ENCODE measurements at places on chromosomes 12 and 14.

GRCh38 chr14:104821229-104821945, 20.5 kb downstream of the ZBTB42 start:
- DNase-seq: no peak

GRCh38 chr12:104421343-104421742, 35.4 kb upstream of the CHST11 start:
- no peak for DNase-seq

GRCh38 chr12:91173124-91173523, 9.5 kb downstream of the DCN start:
- no peak for DNase-seq

GRCh38 chr12:128259556-128260070, 7.4 kb upstream of the TMEM132C start:
- DNase-seq: no peak

- DNase-seq: no peak
Observed at GRCh38 chr14:68756000-68756481, 36.8 kb downstream of the ZFP36L1 start.

GRCh38 chr12:1848745-1849144, 28.4 kb downstream of the LRTM2 start:
- DNase-seq: no peak

- no peak for DNase-seq
Observed at GRCh38 chr12:5101686-5102085, 58.0 kb downstream of the KCNA5 start.

DNA sequence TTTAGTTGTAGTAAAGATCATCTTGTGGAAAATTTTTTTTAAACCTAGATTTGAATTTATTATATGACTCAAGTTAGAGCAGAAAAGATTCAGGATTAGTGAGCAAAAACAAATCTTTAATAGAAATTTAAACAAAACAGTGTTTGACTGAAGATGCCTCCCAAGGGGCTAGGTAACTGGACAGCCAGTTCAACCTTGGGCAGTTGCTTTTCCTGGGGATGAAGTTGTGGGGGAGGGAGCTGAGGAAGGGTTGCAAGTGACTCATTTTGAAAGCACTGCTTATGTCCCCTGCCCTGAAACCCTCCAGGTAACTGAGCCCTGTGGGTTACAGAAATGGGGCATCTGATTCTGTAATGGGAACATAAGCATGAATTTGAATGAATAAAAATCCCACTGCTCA, 13.1 kb downstream of the CFAP54 start:
- DNase-seq: no peak

DNA sequence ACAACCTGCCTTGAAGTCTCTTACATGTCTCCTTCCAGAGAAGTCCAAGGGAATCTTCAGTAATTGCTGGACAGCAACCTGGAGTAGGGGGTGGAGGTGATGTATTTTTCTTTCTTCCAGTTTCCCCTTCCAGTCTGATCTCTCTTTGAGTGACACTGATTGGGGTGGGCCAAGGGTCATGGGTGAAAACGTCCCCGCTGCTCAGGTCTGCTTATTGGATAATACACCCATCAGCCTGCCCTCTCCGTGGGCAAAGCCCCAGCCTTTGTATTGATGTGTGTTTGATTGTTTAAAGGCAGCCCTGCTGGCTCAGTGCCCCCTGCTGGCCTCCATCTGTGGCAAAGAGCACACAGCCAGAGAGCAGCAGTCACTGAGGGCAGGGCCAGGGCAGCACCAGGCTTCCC, 35.7 kb upstream of the ATP2A2 start:
- DNase-seq: no peak

DNA sequence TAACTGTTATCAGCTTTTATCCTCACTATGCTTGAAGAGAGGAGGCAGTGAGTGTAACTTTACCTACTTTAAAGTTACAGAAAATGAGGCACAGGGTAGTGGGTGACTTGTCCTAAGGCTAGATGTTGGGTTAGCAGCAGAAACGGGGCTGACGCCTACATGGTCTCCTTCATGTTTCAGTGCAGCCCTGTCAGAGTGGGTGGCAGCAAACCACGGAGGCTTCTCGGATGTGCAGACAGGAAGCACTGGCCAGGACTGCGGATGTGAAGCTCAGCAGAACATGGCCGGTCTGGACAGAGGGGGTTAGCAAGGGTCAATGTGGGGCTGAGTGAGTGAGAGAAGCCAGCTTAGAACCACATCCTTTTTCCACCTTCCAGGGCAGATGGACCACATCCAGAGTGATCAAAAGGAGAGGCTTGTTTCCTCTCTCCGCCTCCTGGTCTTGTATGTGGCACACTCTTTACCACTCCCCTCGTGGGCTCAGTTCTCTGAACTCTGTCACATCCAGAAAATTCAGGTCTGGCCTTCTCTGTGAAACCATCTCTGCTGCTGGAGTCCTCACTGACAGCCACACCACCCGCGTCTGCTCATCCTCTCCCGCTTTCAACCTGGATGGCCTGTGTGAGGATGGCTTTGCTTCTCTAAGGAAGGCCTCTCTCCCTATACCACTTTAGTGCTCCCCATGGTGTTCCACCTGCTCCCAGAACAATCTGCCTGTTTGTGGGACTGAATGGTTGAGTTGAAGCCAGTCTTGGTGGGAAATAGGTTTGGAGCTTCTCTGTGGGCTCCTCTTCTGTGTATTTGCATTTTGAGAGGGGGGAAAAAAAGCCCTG, 14.1 kb downstream of the SUSD6 start:
- DNase-seq: no peak

- DNase-seq: no peak
Observed at GRCh38 chr12:24555730-24556129, 393.2 kb downstream of the BCAT1 start.

DNA sequence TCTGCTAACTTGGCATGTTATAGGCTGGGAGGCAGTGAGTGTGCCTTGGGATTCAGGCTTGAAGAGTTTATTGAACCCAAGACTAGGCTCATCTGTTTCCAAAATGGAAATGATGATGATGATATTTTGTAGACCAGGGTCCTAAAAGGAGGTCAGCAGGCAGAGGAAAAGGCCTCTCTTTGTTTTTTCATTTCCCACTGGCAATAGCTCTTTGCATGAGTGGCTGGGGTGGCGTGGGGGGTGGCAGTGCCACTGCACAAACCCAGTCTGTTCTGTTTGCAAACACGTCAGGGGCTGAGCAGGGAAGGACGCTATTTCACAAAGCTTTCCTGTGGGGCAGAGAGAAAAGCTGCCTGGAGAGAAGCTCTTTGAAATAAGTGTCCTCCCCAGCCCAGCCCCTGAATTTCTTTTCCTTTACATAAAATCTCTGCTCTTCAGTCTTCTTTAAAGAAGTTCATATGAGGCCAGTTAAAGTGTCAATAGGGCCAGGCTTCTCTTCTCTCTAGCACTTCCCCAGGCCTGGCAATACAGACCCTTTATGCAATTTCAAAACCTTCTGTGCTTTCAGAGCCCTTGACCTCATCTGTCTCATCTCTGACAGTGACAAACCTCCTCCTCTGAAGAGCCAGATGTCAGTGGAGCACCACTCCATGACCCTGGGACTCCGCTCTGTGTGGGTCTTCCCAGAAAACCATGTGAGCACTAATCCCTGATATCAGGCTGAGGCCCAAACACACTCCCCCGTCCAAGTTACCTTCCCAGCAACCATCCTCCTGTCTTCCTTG, 72.8 kb downstream of the ZNF664 start:
- DNase-seq: no peak

GRCh38 chr14:49935526-49935925, 42.6 kb downstream of the ARF6 start:
- no peak for DNase-seq

GRCh38 chr12:90773491-90773890, 181.5 kb downstream of the CCER1 start:
- no peak for DNase-seq

DNA sequence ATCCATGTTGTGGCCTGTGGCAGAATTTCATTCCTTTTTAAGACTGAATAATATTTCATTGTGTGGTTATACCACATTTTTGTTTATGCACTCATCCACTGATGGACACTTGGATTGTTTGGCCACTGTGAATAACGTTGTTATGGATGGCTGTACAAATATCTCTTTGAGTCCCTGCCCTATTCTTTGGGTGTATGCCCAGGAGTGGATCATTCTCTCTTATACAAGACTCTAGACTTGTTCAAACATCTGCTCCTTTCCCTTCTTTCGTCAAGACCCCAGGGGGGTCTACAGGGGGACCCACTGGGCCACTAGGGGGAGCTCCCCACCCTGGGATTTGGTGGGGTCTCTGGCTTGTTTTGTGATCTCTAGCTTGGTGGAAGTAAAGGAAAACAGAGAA, 77.4 kb downstream of the FBXL14 start:
- DNase-seq: no peak

- DNase-seq: no peak
Observed at GRCh38 chr12:10025236-10025635, 5.2 kb upstream of the CLEC9A start.

- DNase-seq: no peak
Observed at GRCh38 chr12:11758087-11758486, 108.6 kb downstream of the ETV6 start.

GRCh38 chr14:89164168-89165073, 252.6 kb downstream of the FOXN3 start:
- DNase-seq: peak; percentile 27

DNA sequence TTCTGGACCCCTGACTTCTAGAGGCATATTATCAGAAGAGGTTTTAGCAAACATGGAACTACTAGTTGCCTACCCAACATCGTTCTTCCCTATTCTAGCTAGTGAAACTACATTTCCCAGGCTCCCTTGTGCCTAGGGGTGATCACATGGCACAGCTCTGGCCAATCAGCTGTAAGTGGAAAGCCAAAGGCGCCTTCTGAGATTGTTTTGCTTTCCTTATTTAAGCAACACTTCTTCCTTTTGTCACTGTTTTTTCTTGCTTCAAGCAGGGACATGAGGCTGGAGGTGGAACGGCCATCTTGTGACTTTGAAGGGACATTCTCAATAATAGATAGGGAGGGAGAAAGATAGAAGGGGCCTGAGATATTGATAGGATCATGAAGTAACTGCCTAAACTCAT, 136.7 kb downstream of the ZNF664 start:
- peak; percentile 42 for DNase-seq

DNA sequence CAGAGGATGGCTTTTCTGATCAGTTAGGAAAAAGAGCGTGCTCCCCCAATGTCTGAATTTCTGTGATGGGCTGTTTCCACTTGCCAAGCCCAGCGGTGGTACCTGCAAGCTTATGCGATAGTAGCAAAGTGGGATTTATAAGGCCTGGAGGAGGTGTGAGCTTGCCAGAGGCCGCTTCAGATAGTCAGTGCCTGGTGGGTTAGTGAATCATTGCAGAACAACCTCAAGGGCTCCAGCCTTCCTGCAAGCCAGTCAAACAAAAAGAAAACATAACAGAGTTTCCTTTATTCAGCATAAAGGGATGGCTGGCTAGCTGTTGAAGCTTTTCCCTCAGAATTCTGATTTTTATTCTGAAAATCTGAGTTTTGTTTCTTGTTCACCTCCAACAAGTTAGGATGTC, 7.6 kb upstream of the BMP4 start:
- DNase-seq: no peak

DNA sequence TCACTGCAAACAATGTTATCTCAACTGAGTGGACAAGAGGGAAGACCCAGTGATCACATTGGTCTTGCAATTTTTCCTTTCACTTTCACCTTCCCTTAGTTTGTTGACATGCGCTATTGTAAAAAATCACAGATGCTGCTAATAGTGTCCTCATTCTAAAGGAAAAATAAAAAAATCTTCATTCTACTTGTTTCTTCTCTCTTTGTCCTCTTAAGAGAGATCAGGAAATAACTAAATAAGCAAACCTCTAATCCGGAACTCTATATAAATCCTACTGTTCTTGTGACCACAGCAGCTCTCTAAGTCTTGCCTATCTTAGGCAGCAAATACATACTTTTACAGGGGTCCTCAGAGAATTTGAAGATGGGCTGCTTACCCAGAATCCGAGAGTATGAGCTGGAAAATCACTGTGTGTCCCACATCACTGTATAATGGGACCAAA, 257.7 kb downstream of the NAV3 start:
- no peak for DNase-seq

- no peak for DNase-seq
Observed at GRCh38 chr14:89012282-89013097, 188.0 kb downstream of the TTC8 start.

DNA sequence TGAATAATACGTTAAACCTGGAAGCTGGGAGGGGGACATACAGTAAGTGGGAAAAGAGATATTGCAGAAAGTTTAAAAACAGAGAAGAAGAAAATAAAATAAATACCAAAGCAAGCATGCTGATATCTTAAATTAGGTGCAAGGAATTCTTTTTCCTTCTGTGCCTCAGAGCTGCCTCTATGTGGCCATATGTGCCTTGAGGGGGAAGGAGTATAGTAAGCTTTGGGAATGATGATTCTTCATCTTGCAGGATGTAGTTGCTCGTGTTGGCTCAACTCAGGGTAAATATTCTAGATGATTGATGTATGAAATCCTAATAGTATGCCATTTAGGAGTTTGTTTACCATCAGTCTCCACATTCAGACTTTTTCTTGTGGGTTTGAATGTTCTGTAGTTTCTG, 251.4 kb downstream of the RGS6 start:
- no peak for DNase-seq

- no peak for DNase-seq
Observed at GRCh38 chr14:71094722-71095121, 187.5 kb downstream of the PCNX1 start.

- no peak for DNase-seq
Observed at GRCh38 chr12:108066583-108067577, 62.2 kb upstream of the WSCD2 start.

DNA sequence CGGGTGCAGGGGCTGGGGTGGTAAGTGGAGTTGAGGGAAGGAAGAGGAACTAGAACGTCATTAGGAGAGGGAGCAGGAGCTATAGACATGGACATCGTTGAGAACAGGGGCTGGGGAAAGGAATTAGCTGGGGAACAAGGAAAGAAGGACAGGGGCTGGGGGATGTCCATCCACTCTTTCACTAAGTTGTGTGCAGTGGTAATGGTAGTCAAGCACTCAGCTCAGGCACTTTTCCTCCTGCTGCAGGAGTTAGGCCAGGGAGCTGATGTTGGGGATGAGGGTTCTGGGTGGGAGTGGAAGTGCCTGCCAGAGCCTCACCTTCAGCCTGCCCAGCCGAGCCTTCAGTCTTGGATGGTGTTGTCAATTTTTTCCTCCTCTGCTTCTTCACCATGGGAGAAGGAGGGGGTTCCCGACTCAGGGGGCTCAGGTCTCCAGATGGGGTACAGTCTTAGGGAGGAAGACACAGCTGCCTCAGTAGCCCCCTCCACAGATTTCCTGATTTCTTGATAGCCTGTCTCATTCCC, 9.2 kb downstream of the AGAP2 start:
- DNase-seq: no peak

DNA sequence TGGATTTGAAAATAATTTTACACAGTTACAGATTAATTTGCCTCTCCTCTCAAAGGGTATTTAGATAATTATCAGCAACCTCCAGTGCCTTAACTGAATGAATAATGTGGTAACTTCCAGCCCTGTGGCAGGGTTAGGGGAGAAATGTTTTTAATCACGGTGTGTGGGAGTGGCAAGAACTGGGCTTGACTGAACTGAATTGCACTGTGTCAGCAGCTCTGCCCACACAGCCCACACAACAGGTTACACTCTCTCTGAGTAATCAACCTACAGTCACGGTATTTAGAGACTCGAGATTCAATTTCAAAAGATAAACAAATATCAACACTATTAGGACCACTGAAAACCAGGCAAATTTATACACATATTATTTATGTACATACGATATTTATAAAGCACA, 198.5 kb downstream of the KCNC2 start:
- no peak for DNase-seq

- no peak for DNase-seq
Observed at GRCh38 chr14:21408147-21408546, 24.3 kb upstream of the SUPT16H start.

Measured in GM12891 (cell line).